Stromal cell of bone marrow (primary cell): ENCODE measurements at places on chromosomes 12 and 14.

GRCh38 chr14:54501480-54501879, 8.2 kb upstream of the CGRRF1 start:
- DNase-seq: no peak

DNA sequence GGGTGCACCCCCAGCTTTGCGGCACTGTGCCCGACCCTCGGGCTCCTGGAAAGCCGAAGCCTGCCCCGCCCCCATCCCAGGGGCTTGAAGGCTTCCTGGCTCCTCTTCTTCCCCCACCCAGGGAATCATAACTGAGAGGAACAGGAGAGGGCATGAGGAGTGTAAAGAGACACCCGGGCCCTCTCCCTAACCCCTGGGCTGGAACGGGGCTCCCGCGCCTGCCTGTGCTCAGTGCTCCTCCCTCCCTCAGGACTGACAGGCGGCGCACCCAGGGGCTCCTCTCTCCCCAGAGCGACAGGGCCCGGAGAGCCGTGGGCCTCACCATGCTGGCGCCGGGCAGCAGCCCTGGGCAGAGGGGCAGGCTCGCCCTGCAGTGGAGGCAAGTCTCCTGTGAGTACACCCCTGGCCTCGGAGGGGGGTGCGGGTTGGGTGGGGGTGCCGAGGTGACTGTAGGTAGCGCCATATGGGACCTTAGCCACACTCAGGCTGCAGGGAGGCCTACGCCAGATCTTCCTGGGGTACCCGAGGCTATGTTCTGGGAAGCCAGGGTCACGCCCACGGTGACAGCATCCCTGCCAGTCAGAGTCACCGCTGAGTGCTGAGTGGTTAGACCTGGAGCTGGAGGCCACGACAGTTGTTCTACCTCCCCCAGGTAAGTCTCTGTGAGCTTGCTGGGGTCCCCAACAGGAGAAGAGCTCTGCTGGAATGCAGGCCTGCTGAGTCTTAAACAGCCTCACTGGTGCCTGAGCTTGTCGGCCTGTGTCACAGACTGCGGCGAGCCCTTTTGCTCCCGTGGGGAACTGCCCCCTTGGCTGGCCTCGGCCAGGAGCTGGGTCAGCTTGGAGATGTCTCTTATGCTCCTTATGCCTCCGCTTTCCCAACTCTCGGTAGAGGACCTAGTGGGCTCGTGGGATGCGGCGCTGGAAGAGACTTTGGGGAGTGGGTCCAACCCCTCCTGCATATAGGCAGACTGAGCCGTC, 7.8 kb downstream of the LRTM2 start:
- no peak for DNase-seq

DNA sequence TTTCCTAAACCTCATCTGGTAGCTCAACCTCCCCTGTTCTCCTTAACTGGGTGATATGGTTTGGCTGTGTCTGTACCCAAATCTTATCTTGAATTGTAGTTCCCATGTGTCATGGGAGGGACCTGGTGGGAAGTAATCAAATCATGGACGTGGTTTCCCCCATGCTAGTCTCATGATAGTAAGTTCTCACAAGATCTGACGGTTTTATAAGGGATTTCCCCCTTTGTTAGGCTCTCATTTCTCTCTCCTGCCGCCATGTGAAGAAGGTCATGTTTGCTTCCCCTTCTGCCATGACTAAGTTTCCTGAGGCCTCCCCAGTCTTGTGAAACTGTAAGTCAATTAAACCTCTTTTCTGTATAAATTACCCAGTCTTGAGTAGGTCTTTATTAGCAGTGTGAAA, 19.5 kb downstream of the COX16 start:
- no peak for DNase-seq

- no peak for DNase-seq
Observed at GRCh38 chr14:22464422-22465142, 124.4 kb downstream of the DAD1 start.

DNA sequence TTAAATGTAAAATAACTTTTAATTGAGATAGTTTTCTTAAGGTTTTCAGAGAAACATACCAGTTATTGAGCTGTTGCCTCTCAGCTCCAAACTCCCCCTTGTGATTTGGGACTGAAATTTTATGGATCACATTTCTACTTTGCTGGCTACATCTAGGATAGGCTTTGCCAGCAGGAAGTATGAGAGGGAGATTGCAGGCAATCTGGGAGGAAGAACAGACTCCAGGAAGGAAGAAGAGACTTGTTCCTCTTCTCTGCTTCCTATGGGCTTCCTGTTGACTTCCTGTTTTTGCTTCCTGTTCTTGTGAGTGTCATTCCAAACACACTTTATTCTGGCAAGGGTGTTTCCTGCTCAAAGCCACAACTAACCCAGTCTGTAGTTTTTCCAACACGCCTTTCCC, 312.9 kb downstream of the ITPR2 start:
- DNase-seq: no peak

DNA sequence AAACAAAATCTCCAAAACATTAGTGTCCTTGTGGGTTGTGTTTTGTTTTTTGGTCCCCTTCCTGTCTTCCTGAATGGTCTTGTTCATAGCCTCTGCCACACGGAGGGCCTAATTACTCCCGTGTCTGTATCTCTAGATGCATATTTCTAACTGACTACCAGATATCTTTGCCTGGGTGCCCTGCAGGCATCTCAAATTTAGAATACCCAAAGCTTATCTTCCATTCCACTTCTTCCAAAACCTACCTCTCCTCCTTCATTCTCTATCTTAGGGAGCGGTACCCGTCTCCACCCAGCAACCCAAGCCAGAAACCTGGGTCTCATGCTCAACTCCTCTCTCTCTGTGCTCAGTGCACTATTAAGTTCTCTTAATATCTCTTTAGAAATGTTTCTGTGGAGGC, 10.9 kb upstream of the METAP2 start:
- DNase-seq: no peak

- no peak for DNase-seq
Observed at GRCh38 chr12:113938471-113938870, 27.7 kb downstream of the RBM19 start.

GRCh38 chr12:26032719-26033241, 74.3 kb downstream of the RASSF8 start:
- DNase-seq: no peak

DNA sequence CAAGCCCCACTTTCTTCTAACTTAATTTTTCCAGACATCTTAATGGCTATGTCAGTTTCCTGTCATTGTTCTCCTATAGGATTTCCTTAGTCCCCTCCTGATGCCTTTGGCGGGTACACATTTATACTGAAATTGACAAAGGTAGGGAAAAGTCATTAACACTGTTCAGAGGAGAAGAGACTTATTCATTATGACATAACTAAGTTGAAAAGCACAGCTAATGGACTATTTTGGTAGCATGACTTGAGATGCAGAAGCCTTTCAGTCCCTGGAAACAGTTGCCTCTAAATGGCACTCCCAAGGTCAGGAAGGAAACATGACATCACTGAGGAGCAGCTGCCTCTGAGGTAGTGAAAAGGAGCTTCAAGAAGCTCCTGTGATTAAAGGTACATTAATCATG, 317.5 kb upstream of the KITLG start:
- DNase-seq: no peak

DNA sequence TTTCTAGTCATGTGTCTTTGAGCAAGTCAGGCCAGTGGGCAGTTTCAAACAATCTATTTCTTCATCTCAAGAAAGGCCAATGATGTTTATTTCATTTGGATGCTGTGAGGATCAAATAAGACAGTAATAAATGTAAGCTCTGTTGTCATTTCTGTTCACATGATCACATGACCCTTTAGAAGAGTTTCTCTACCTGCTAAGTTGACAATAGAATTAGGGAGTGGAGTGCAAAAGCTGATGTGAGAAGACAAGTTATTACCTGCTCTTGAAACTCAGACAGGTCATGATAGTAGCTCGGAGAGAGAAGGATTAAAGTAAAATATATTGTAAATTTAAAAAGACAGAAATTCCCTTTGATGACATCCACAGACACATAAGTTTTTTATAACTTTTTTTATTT, 37.3 kb upstream of the DCN start:
- no peak for DNase-seq

DNA sequence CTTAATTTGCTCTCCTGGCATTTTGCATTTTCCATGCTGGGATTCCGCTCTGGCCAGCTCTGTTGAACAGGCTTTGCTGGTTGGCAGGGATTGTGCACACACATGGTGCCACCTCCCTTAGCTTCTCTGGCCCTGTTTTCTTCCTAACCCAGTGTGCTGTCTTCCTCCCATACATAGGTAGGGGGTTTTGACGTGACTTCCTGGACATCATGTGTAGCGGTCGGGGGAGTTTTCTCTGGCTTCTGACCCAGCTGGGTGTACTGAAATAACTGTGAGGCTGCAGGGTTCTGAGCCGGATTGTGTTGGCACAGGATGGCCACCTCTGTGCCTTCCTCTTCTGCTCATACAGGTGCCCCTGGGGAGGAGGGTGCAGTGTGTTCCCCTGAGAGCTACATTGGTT, 25.7 kb downstream of the C14orf132 start:
- no peak for DNase-seq

DNA sequence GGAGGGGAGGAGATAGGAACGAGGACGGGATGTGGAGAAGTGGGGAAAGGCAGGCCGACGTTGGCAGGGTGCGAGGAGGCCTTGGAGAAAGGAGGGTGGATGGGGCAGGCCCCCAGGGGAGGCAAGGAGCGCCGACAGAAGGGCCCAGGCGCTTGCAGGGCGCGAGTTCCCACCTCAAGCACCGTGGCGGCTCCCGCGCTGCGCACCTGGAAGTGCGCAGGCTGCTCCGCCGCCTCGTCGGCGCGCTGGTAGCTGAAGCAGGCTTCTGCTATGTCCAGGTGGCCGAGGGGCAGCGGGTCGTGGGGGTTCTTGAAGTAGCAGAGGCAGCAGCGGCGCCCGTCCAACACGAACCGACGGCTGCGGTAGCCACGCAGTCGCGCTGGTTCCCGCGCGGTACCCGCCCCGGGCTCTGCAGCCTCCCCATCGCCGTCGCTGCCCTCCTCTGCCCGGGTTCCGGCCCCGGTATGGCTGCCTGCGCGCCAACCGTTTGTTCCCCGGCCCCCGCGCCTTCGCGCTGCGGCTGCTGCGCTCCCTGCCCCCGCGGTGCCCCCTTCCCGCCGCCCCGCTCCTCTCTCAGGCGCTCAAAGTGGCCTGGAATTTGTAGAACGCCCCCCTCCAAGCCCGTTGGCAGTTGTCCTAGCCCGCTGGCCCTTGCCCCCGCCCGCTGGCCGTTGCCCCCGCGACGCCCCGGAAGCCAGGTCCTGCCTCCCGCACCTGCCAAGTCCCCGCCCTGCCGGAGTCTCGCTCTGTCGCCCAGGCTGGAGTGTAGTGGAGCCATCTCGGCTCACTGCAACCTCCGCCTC, 1.1 kb upstream of the ACTR6 start:
- no peak for DNase-seq

GRCh38 chr12:6078398-6079096, 45.9 kb downstream of the VWF start:
- no peak for DNase-seq

- no peak for DNase-seq
Observed at GRCh38 chr12:88585077-88585476, 4.8 kb upstream of the KITLG start.

DNA sequence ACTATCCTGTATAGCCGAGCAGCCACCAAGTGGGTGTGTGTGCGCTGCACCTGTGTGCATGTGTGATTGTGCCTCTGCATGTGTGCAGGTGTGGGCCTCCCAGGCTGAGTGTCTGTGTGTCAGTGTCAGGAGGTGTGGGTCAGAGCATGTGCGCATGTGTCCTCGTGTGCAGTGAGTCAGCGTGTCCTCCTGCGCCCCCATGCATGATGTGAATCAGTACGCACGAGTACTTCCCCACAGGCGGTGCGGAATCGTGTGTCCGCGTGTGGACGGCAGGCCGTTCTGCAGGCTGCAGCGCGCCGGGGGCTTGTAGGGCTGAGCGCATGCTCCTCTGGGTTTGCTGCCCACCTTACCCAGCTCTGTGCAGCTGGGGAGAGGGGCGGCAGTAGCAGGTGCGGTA, 34.2 kb downstream of the DTX1 start:
- no peak for DNase-seq

GRCh38 chr12:1217191-1217949, 226.3 kb downstream of the ERC1 start:
- DNase-seq: peak; percentile 78

- DNase-seq: no peak
Observed at GRCh38 chr12:120225852-120226640, 25.1 kb upstream of the RPLP0 start.

- DNase-seq: no peak
Observed at GRCh38 chr14:32186248-32186647, 15.6 kb upstream of the RNU6-7 start.

DNA sequence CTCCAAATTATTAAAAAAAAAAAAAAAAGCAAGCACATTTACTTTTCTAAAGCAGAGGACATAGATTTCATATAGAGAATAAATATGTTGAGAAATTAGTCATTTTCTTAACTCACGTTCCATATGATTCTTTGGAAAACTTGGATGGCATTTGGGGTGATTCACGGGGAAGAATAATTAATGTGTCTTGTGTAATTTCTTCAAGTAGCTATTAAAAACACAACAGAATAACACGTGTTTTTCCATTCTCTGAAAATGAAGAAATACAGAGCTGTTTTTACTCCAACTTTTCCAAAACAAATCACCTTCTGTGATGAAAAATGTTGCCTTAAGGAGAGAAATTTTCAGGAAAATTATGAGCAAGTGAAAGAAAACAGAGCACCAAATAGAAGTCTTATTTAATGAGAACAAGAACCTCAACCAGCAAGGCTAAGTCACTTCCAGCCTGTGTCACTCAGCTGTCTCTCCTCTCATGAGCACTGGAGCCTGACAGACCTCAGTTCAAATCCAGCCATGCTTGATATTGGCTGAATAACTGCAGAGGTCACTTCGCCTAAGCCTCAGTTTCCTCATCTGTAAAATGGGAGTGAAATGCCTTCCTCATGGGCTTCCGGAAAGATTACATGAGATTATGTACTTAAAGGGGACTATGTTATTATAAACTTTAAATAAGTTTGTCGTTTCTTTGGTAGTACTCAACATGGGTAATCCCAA, 42.8 kb upstream of the NUAK1 start:
- no peak for DNase-seq

GRCh38 chr14:64387232-64387781, 846 bp upstream of the MTHFD1 start:
- no peak for DNase-seq
